ENCODE measurements at places on chromosomes 2 and 18. TPM values are rescaled to one million over a fixed set of nuclear protein-coding genes. Genes with fewer than 3 reads are reported as not detected.
A peak's percentile ranks its signal among the peaks of the same experiment; 100 is the strongest.

DNA sequence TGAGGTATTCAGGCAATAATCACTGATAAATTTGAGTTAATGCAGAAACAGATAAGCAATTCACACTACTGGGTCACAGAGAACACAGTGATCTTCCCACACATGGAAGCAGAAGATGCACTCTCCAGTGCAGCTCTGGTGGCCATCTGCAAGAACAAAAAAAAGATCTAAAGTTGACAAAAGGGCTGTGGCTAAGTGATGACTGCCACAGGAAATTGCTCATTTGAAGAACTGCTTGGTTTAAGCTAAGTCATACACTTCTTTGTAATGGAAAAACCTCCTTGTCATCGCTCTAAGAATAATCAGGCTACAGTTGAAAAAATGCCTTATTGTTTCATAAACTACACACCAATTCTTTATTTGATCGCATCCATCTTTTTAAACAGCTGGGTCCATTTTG, 115.1 kb downstream of the DTNB start:
- H3K27me3 ChIP-seq, result no peaks in the 10 kb centered on the region
- peak overlapping the region; percentile 56 for H3K27ac ChIP-seq
- H3K4me3 ChIP-seq, result peak overlapping the region; percentile 49
- H3K36me3 ChIP-seq, result no peaks in the 10 kb centered on the region

DNA sequence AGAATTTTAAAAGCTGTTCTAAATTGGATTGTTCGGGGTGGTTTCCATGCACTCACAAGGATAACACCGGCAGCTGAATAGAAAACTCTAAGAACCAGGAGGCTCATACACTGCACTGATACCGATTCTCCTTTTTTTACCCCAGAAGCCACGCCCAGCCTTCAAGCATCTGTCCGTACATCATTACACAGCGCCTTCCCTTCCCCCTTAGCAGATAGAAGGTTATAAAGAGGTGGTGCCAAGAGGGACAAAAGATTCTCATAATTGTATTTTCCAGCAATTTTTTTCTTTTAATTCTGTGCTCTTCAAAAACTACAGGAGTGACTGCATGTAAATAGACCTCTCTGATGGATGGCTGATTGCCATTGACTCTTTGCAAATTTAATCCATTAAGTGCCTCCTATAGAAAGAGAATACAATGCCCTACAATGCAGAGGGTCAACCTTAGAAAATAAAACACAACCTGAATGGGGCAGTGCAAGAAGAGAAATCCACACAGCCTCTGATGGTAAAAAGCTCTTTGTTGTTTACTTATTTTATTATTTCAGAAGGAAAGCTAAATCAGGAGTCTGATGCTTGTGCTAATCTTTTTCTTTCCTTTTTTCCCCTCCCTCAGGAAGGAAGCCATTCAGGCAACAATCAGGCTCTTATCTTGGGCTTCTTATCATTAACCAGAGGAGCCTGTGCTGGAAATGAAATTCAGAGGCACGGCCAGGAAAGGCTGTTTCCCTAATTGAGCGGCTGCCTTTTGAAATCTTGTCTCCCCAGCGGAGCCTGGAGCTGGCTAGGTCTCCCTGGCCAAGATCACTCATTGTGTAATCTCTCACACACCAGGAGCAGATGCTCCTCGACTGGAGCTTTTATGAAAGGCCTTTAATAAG, 198.9 kb upstream of the NABP1 start:
- H3K36me3 ChIP-seq, result no peaks in the 10 kb centered on the region
- H3K27me3 ChIP-seq, result no peaks in the 10 kb centered on the region
- H3K4me1 ChIP-seq, result no peaks in the 10 kb centered on the region
- H3K27ac ChIP-seq, result no peak overlapping the region

GRCh38 chr2:100647709-100648108, 84.9 kb downstream of the PDCL3 start:
- no peak for DNase-seq
- peaks cover 2% of the 10 kb centered on the region for H3K27me3 ChIP-seq
- H3K4me3 ChIP-seq, result no peak overlapping the region
- peaks cover 17% of the 10 kb centered on the region for H3K4me1 ChIP-seq

GRCh38 chr2:38130876-38131275, 54.9 kb upstream of the CYP1B1 start:
- no peak overlapping the region for H3K4me3 ChIP-seq
- no peaks in the 10 kb centered on the region for H3K27me3 ChIP-seq
- no peak overlapping the region for H3K27ac ChIP-seq
- no peaks in the 10 kb centered on the region for H3K36me3 ChIP-seq

Gene TXNL1
- total RNA-seq, result 39.9 TPM

Gene IAH1
- 40.7 TPM for total RNA-seq

Gene PSMA8
- total RNA-seq, result 0.30 TPM

Gene SERPINB13
- total RNA-seq, result not detected

Gene ESPNL
- total RNA-seq, result not detected

All from CD4-positive, CD25-positive, alpha-beta regulatory T cell (primary cell).